Stimulated activated CD4-positive, alpha-beta T cell treated with anti-CD3 and anti-CD28 coated beads, TNF-alpha, amount 100 ng/mL, for 24 hours (primary cell): ENCODE measurements at places on chromosomes 7 and 10.
A peak's percentile ranks its signal among the peaks of the same experiment; 100 is the strongest.

DNA sequence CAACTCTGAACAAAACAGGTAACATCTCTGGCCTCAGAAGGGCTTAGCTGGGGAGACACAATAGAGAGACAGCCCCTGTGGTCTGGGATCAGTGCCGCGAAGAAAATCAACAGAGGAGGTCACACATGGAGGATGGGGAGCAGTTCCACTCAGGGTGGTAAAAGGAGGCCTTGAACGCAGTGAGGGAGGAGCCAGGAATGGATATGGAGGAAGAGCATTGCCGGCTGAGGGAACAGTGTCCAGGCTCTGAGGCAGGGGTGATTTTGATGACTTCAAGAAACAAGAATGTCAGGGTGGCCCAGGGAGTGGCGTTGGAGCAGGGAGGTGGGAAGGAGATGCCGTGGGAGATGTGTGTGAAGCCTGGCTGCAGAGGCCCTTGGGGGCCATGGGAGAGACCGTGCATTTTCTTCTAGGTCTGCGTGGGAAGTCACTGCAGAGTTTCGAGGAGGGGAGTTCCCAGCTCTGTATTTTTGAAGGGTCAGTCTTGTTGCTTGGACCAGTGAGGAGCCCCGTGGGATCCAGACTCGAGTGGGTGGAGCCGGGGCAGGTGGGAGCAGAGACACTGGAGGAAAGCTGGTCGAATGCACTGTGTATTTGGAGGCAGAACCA is 35.7 kb upstream of the SH2D4B start:
- no peak for DNase-seq

DNA sequence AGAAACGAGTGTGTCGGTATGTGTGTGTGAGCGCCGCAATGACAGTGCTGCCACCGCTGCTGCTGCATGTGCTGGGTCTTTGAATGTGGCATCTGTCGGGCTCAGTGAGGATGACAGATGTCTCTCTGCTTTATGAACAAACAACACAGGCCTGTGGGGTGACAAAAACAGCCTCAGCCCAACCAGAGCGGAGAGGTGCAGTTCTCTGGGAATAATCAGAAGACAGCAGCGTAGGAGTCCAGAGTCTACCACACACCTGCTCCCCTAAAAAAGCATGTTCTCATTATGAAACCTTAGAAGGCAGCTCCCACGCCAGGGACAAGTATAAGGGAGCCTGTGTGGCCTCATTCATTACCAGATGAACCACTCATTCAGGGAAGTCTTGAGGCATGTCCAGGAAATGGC is 278.3 kb downstream of the KCNMA1 start:
- no peak for DNase-seq

DNA sequence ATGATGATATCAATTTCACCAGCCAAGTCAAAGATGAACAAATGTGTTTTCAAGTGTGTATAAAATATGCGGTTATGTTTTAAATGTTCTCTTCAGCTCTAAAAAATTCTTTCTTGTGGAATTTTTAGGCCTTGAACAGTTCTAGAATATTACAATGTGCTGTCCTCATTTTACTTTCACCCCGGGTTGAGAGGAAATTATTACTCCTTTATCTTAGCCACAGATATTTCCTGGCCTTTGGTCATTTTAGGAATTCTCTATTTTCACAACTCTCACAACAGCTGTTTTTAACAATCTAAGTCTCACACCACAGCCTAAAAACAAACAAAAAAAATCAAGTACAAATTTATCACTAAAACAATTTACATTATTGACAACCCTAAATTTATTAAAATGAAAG is 112.2 kb upstream of the HGF start:
- no peak for DNase-seq

- DNase-seq = no peak
Measured at GRCh38 chr10:103843045-103843444, 12.3 kb downstream of the SH3PXD2A start.

DNA sequence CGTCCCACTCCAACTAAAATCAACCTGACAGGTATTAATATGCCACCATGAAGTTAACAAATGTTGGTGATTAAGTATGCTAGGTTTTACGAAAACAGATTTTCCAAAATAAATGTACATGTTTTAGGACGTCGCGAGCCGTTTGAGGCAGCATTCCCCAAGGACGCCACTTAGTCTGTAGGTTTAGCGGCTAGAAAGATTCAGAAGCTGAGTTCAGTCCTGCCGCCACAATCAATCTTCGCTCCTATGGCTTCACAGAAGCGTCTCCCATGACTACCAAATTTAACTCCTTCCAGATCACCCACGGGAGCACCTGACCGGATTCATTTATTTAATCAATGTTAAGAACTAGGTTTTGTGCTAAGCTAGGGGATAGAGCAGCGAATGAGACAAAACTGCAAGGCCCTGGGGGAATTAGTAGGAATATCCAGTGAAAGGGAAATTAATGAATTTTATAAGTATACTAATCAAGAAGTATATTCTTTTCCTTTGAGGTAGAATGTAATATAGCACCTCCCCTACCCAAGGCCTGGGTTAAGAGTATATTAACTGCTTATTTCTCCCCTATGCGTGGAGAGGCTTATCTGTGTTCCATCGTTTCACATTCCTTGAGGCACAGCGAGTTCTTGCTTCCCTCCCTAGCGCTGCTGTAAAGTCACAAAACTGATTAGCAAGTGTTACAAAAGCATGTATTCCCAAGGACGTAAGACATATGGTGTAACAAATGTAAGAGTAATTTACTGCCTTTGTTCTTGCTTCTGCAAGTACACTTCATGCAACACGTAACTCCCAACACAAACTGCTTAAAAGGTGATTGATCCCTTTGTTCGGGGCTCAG is 994 bp upstream of the CYP51A1 start:
- DNase-seq = no peak

DNA sequence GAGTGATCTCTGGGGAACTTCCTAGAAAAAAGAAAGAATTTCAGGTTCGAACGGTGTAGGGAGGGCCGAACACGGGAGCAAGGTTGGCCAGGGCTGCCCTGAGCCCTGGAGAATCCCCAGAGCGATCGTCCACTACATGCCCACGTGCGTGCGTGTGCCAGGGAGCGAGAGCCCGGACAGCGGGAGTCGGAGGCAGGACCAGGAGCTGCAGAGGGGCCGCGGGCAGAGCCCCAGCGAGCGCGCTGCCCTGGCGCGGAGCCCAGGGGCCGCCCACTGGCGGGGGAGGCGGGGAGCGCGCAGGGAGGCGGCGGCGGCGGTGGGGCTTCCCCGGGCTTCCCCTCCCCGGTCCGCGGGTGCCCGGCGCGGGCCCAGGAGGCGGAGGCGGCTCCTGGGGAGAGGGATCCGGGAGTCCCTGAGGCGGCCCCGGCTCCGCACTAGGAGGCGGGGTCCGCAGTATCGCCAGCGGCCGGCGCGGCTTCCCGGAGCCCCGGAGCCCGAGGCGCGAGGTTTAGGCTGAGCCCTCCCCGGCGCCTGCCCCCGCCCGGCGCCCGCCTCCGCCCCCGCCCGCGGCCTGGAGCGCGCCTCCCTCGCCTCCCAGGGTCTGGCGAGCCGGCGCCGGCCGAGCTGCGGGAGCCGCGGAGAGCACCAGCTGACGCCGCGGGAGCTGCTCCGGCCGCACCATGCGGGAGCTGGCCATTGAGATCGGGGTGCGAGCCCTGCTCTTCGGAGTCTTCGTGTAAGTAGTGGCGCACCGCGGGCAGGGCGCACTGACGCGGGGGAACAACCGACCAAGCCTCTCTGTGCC is at the start of gene PLPP4:
PLPP4 (plus strand) TSS at position 602 of the 805 bp plus-strand sequence; CDS start at position 681, 79 bp downstream.
- no peak for DNase-seq

GRCh38 chr7:27962273-27962672 is 218.3 kb downstream of the JAZF1 start:
- no peak for DNase-seq

GRCh38 chr7:78265071-78265470 is 466.5 kb downstream of the PHTF2 start:
- no peak for DNase-seq

DNA sequence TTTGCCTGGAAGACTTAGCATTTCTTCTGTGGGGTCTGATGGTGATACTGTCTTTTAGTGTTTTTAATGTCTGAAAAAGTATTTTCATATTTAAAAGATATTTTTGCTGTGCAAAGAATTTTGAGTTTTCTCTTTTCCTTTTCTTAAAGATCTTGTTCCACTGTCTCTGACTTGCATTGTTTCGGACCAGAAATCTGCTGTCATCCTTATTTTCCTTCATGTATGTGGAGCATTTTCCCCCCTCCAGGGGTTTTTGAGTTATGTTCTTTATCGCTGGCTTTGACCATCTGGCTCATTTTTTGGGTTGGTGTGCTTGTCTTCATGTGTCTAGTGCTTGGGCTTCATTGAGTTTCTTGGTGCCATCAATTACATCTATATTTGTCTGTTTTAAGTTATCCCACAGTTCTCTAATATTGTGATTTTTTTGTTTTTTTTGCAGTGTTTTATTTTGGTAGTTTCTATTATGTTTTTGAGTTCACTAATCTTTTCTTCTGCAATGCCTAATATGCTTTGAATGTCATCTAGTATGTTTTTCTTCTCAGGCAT is 119.9 kb downstream of the MGMT start:
- DNase-seq = no peak

DNA sequence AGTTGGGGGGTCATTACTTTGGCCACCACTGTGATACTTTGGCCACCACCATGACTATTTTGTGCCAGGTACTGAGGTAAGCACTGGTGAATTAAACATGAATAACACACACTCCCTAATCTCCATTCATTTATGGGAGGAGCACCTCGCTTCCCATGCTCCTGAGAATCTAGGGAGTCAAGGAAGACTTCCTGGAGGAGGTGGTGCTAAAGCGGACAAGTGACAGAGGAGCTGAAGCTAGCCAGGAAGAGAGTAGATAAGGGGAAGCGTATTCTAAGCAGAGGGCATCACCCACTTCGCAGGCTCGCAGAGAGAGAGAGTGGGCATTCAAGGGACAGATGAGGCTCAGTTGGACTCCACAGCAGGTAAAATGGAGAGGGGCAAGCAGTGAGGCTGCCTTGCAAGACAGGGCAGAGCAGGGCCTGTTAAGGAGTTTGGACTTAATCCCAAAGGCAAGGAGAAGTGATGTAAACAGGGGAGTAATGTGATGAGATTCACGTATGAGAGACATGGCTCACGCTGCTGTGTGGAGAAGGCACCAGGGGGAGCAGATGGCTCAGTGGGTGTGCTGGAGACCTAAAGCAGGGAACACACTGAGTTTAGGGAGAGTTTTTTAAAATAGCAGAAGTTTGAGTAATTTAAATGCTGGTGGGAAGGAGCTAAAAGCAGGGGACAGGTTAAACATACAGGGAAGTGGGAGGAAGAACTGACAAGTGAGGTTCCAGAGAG is 21.3 kb upstream of the TMEM248 start:
- no peak for DNase-seq

GRCh38 chr10:74418285-74418872 is 267.4 kb downstream of the ADK start:
- DNase-seq = no peak

- no peak for DNase-seq
Measured at GRCh38 chr7:26413007-26413691, 121.5 kb downstream of the SNX10 start.

- no peak for DNase-seq
Measured at GRCh38 chr7:22278660-22279059, 78.3 kb downstream of the RAPGEF5 start.

DNA sequence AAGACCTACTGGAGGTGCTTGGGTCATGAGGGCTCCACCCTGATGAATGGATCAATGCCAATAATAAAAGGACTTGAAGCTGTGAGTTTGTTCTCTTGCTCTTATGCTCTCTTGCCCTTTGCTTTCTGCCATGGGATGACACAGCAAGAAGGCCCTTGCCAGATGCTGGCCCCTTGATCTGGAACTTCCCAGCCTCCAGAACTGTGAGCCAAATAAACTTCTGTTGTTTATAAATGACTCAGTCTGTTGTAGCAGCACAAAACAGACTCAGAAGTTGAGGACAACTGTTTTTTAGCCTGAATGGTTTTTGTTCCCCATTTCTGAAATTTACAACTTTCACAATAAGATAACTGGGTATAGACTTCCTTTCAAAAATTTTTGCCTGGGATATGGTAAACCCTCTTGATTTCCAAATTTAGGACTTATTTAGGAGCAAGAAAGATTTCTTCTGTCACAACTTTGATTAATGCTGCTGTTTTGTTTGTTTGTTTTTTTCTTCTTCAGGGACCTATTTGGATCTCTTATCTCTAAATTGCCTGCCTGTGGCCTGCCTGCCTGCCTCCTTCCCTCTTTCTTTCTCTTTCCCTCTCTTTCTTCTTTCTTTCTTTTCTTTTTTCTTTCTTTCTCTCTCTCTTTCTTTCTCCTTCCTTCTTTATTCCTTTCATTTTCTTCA is 12.1 kb downstream of the ENTPD1 start:
- no peak for DNase-seq

- no peak for DNase-seq
Measured at GRCh38 chr10:1662438-1663025, 74.8 kb downstream of the ADARB2 start.

GRCh38 chr7:118057404-118057803 is 126.6 kb upstream of the LSM8 start:
- DNase-seq = no peak

GRCh38 chr7:87413029-87413428 is 62.5 kb downstream of the ABCB4 start:
- no peak for DNase-seq

- DNase-seq = peak; percentile 47
Measured at GRCh38 chr7:140924019-140924820, 509 bp downstream of the BRAF start.

DNA sequence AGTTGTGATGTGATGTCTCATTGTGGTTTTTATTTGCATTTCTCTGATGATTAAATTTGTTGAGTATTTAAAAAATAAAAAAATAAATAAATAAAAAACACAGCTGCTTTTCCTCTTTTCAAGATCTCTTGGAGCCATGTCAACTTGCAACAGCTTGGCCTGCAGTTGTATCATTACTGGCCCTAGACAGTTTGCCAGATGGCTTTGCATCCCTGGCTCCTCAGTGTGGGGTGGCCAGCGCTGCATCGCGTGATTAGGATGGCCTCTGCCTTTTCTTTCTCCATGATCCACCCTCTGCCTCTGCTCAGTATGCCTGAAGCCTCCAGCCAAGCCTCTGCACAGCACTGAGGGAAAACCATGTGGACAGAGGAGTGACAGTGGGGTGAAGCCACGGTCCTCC is 96.8 kb downstream of the PPP1R3C start:
- no peak for DNase-seq
